ENCODE measurements at places on chromosomes 6 and 20.

- no peak for DNase-seq
These were observed 146.1 kb downstream of the TFAP2A start for GRCh38 chr6:10268611-10269310.

GRCh38 chr6:134626086-134626485 is 308.2 kb upstream of the SGK1 start:
- DNase-seq: no peak

GRCh38 chr6:147648916-147649315 is 140.4 kb downstream of the SAMD5 start:
- no peak for DNase-seq

DNA sequence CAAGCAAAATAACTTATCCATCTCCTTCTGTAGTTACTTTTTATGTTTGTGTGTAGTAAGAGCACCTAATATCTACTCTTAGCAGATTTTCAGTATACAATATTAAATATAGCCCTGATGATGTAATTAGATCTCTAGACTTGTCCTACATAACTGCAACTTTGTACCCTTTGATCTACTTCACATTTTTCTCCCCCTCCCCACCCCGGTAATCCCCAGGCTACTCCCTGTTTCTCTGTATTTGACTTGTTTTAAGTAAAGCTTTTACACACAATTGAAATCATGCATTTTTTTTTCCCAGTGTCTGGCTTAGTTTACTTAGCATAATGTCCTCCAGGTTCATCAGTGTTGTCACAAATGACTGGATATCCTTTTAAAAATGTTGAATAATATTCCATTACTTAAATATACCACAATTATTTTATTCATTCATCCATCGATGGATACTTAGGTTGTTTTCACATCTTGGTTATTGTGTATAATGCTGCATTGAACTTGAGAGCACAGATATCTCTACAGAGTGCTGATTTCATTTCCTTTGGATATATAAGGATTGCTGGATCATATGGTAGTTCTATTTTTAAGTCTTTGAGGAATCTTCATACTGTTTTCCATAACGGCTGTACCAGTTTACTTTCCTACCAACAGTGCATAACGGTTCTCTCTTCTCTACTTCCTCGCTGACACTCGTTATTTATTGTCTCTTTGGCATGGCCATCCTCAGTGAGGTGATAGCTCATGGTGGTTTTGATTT is 212.7 kb downstream of the CDKAL1 start:
- DNase-seq: no peak

- no peak for DNase-seq
These were observed 420.1 kb downstream of the CDKAL1 start for GRCh38 chr6:20954315-20954714.

DNA sequence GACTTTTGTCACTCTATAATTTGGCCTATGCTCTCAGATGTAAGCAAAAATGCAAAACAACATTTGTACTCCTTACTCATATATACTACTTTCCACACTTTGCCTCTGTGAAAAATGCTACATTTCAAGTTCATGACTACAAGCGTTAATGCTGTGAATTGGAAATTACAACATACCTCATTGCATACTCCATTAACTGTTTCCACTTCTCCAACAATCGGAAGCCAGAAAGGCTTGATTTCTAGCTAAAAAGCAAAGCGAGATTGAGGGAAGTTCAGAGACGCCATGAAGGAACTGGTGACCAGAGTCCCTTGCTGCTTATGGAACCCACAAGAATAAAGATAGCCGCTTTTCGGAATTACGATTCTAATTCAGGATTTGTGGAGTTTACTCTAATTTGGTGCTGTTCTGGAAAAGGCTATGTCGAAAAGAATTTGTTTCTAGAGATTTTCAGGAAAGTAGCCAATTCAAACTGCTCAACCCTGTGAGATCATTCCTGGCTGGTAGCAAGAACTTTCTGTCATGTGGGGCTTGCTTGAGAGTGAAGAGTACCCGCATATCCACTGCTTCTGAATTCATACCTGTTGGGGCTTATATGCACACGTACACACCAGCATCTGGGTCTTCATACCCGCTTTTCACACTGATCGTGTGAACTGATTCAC is 98.0 kb upstream of the CITED2 start:
- peak; percentile 90 for DNase-seq

DNA sequence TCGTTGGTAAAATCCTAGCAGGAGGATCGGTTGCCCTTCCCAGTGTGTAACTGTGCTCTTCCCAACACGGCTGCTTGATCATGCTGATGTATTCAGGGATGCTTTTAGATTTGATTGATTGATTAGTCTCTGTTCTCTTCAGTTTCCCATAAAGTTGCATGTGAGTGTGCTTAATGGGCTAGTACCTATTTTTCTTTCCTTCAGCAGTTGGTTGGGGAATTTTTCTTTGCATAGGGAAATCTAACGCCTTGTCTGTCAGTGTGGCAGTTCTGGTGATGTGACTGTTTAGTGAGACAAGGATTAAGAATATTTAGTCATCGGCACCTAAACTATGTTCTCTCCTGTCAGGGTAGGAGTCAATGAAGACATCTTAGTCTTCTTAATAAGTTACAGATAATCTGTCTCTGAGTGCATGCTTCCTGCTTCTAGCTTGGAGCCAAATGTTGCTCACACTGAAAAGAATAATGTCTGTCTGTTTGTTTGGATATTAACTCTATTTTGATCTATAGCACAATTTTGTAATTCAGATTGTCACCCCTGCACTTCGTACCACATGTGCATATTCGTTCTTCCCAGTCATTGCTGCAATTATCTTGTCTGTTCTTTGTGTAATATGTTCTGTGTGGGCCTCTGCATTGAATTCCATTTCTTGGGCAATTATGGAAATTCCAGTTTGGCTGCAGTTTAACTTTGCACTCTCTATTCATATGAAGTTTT is 169.9 kb downstream of the EDN1 start:
- no peak for DNase-seq

GRCh38 chr6:38483526-38483925 is 156.2 kb downstream of the BTBD9 start:
- peak; percentile 93 for DNase-seq

DNA sequence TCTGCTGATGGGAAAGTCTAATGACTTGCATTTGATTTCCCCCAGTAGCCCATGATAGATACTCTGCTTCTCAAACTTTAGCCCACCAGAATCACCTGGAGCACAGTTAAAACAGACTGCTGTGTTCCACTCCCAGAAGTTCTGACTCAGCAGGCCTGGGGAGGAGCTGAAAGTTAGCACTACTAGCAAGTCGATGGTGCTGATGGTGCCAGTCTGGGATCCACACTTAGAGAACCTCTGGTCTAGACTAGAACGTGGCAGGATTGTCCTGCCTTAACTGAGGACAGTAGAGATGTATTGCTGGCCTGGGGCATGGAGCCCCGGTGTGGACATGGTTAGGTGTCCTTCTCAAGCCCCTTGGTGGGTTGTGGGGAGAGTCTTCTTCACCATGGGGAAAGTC is 8.7 kb downstream of the TOX2 start:
- DNase-seq: no peak

DNA sequence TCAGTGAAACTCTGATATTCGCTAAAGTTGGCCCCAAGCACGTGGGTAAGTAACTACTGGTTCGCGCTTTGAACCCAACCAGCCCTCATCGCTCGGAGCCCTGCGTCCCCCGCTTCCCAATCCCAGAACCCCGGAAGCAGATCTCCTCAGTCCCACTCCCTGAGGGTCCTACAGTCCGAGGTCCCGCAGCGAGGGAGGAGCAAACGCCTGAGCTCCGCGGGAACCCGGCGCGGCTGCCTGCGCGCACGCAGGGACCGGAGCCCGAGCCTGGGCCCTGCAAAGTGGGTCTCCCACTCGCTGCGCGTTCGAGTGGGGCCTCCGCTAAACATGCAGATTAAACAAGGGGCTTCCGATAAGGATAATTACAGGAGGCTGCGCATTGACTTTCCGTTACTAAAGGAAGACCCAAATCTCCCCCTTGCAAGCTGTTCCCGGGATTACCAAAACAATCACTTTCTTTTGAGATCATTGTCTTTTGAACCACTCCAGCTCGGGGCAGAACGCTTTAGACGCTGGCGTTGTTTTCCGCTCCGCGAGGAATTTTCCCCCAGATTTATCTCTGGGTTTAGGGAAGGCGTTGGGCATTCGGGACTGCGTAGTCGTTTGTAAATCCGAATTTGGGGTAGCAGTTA is 1.3 kb upstream of the VSX1 start:
- DNase-seq: no peak

DNA sequence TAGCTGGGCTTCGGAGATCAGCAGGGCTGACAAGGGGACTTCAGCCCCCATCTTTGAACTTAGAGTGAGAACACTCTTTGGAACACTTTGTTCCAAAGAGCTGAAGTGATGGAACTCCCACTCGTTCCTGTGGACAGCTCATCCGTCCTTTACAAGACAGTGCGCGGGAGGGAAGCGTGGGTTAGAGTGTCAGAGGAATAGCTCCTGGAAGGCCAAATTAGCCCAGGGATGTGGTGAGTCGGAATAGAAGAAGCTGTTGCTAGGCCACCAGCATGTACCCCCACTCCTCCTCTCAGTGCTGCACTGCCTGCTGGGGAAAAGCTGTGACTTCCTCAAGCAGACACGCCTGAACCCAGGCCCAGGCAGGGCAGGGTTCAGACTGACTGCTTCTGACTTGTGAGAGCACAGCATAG is 1.7 kb downstream of the SDCBP2 start:
- DNase-seq: peak; percentile 98

- DNase-seq: no peak
These were observed 191.4 kb downstream of the CENPW start for GRCh38 chr6:126531286-126531685.

- no peak for DNase-seq
These were observed 2.1 kb upstream of the GATA5 start for GRCh38 chr20:62477669-62478455.

- no peak for DNase-seq
These were observed 8.2 kb upstream of the SNX9 start for GRCh38 chr6:157814883-157815282.

- DNase-seq: no peak
These were observed 46.0 kb downstream of the NUDT3 start for GRCh38 chr6:34346175-34347119.

GRCh38 chr6:39256294-39256940 is 27.1 kb upstream of the KCNK5 start:
- DNase-seq: no peak

- DNase-seq: peak; percentile 75
These were observed 171.4 kb downstream of the DTNBP1 start for GRCh38 chr6:15491255-15491985.

DNA sequence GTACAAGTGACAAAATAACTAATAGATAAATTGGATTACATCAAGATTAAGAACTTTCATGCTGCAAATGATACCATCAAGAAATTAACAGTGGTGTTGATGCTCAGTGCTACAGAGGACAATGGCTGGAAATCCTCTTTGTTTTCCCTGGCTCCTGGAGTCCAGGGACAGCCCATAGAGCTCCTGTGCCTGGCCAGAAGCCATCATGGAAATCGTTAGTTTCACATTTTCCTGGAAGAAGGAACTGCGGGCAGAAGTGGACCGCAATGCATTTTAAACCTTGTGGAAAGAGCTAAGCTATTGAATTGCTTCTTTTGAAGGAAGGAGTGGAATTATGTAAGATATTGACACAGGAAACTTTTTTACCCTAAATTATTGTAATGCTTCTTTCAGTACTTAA is 276.0 kb downstream of the GJA1 start:
- no peak for DNase-seq

DNA sequence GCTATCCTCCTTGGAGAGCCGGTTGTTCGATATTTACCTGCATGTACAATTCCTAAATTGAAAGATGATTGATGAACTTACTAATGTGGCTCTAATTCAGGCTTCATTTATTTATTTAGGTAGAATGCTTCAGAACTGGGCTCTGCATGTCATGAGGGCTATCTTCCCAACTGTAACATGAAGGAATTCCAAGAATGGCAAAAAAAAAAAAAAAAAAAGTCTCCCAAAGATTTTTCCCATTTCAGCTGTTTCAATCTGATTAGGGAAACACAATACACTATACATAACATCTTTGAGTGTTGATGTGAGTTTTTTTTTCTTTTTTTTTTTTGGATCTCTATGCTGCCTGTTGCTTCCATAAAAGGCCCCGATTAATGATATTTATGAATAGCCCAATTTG is 120.1 kb upstream of the SHLD1 start:
- no peak for DNase-seq

- no peak for DNase-seq
These were observed 47.3 kb downstream of the L3MBTL3 start for GRCh38 chr6:130065609-130066156.

DNA sequence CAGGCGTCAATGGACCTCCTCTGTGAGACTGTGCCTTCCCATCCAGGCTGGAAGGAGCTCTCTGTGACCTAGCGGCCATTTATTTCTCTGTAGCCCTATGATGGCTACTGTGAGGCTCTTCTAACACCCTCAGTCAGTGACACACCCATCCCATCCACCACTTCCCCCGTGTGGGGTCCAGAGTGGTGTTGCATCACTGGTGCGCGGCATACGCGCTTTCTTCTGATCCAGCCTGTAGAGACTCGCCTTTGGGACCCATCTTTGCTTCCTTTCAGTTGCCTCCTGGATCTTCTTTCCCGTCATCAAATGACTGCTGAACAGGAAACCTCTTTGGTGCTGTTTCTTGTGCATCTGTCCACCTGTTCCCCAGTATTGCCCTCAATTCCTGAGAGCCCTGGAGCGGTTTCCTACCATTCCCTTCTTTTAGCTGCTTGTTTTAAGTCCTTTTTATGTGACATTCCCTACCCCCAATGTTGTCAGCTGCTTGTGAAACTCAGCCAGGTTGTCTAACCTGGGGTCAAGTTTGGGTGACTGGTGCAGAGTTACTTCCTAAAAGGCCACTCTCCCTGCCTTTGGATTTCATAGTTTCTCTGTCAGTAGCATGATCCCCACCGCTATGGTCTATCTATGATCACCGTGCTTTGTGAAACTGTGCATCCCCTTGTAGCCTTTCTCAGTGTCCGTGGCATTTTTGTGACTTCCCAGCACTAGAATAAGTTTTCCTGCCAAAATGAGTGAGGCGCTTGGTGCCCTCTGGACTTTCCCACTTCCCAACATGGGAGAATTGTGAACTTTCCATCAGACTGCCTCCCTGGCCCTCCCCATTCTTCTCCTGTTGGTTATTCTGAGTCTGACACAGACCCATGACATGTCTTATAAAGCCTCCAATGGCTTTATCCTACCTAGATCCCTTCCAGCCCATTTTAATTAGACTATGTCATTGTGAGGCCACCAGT is 5.7 kb downstream of the PRR3 start:
- DNase-seq: no peak

DNA sequence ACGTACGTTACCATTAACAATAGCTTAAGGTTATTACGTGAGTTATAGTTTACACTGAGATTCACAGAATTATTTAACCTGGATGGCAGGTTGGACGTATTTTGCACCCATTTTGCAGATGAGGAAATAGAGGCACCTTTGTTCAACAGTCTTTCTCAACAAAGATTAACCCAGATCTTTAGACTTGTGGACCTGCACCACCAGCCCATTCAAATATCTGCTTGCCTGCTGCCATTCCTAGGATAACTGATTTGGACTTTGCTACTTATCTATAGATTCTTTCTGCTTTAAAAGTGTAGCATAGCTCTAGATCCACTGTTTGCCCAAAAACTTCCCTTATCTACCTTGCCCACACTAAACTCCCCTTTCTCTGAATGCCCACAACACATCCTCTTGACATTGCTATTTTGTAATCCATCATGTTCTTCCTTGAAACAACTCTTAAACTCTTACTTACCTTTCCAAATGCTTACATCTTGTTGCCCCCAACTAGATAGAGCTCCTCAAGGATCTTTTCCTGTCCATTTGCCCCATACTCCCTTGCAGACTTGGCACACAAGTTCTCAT is 56.4 kb upstream of the TNFAIP3 start:
- no peak for DNase-seq
